ENCODE measurements at places on chromosomes 12 and 14. TPM values are rescaled to one million over a fixed set of nuclear protein-coding genes. Genes with fewer than 3 reads are reported as not detected.

GRCh38 chr12:121159467-121160307, 27.0 kb downstream of the P2RX7 start:
- no peak for DNase-seq

GRCh38 chr12:51216642-51217041, 1.2 kb downstream of the POU6F1 start:
- DNase-seq = no peak

DNA sequence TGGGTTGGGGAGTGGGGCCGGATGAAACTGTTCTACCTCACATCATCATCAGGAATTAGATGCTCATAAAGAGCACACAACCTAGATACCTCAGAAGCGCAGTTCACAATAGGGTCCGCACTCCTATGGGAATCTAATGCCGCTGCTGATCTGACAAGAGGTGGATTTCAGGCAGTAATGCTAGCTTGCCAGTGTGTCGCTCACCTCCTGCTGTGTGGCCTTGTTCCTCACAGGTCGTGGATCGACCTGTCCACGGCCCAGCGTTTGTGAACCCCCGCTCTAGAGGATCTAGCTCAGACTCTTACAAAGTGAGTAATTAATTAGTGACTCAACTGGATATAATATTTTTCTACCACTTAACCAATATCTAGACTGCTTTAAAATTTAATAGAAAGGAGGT, 5.8 kb downstream of the PPP1R12A start:
- DNase-seq = no peak

DNA sequence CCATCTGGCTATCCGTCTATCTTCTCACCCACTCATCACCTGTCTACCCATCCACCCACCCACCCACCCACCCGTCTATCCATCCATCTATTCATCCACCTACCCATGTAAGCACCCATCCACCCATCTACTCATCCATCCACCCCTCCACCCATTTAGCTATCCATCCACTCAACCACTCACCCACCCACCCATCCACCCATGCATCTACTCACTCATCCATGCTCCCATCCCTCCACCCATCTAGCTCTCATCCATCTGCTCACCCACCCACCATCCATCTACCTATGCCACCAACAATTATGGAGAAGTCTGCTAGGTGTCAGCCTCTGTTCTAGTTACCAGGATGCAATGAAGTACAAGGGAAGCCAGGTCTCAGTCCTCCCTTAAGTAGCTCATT, 11.1 kb downstream of the TNFAIP2 start:
- DNase-seq = no peak

- DNase-seq = no peak
Observed at GRCh38 chr14:29126865-29127264, 360.3 kb downstream of the FOXG1 start.

DNA sequence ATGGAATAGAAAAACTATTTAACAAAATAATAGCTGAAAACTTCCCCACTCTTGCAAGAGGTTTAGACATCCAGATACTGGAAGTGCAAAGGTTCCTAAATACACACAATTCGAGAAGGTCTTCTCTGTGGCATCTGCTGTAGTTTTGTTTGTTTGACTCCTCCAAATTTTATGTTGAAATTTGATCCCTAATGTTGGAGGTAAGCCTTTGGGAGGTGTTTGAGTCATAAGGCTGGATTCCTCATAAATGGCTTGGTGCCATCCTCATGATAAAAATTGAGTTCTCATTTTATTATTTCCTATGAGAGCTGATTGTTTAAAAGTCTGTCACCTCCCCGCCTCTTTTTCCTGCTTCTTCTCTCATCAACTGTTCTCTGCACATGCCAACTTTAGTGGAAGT, 182.7 kb downstream of the MYRFL start:
- no peak for DNase-seq

The EIF2S3B gene
- 0.31 TPM for total RNA-seq
